Suprapubic skin (tissue), 4 donors: ENCODE measurements at places on chromosomes 6 and 20. TPM values are rescaled to one million over a fixed set of nuclear protein-coding genes. Genes with fewer than 3 reads are reported as not detected.
A peak's percentile ranks its signal among the peaks of the same experiment; 100 is the strongest.

- H3K4me1 ChIP-seq, result peaks cover 11% of the 10 kb centered on the region
- H3K36me3 ChIP-seq, result no peaks in the 10 kb centered on the region
- no peak overlapping the region for H3K27ac ChIP-seq
- H3K4me3 ChIP-seq, result no peak overlapping the region
- no peak for DNase-seq
- H3K27me3 ChIP-seq, result no peaks in the 10 kb centered on the region
These were observed 49.7 kb downstream of the GOPC start for GRCh38 chr6:117552618-117553017.

GRCh38 chr6:108831104-108831503, 17.1 kb upstream of the ARMC2 start:
- H3K4me3 ChIP-seq, result no peak overlapping the region
- peaks cover 7% of the 10 kb centered on the region for H3K4me1 ChIP-seq
- no peak overlapping the region for H3K27ac ChIP-seq
- no peaks in the 10 kb centered on the region for H3K27me3 ChIP-seq

DNA sequence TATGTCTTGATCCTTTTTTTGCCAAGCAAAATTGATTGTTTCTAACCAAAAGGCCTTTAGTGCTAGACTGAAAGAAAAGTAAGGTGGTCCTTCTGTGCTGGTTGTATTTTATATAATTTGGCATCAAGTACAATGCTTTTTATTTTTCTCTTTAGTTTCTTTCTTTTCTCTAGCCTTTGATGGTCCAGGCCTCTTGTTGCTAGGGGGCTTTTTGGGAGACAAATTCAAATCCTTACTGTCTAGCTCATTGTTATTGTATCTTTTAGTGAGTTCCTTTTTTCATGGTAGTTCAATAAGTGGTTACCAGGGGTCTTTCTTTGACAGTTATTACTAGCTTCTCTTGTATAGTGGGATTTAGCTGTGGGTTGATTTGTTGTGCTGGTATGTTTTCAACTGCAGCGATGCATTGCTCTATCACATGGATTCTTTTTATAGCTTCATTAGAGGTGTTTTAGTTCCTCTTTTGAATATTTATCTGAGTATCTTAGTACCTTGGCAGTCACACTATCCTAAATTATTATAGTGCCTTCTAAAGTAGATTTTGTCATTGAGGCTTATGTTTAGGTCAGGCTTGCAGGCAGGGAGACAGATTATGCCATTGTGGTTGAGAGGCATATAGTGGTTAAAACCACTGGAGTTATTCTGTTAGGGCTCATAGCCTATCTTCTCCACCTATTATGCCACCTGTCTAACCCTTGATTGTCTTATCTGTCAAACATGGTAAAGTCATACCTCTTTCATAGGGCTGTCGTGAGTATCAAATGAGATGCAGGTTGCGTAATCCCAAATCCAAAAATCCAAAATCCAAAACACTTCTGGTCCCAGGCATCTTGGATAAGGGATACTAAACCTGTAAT, 49.5 kb downstream of the KCNS1 start:
- no peak overlapping the region for H3K4me3 ChIP-seq
- peaks cover 18% of the 10 kb centered on the region for H3K4me1 ChIP-seq
- H3K36me3 ChIP-seq, result peaks cover 4% of the 10 kb centered on the region
- no peaks in the 10 kb centered on the region for H3K27me3 ChIP-seq

DNA sequence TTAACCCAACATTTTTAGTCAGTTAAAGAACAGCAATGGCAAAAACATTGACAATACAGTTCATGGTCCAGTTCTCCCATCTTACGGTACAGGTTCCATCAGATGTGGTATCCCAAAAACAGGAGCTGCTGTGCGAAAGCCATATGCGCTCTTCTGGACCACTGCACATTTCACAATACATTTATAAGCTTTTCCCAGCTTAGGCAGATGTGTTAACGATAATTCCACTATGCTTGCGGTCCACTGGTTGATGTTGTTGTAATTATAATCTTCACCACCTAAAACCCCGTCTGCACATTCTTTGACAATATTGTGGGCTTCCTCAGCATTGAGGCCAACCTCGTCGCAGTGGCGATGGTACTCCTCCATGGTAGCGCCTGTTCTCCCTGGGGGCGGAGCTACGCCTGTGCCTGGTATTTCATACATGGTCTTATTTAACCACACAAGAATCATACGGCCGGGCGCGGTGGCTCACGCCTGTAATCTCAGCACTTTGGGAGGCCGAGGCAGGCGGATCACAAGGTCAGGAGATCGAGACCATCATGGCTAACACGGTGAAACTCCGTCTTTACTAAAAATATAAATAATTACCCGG, 52.0 kb downstream of the BFSP1 start:
- no peaks in the 10 kb centered on the region for H3K36me3 ChIP-seq
- no peaks in the 10 kb centered on the region for H3K4me1 ChIP-seq
- H3K27ac ChIP-seq, result no peak overlapping the region
- no peak overlapping the region for H3K4me3 ChIP-seq

Gene FITM2
- 11.9 TPM for total RNA-seq

- H3K4me1 ChIP-seq, result peaks cover 45% of the 10 kb centered on the region
- H3K4me3 ChIP-seq, result no peak overlapping the region
- no peak for DNase-seq
- H3K27me3 ChIP-seq, result no peaks in the 10 kb centered on the region
- peak overlapping the region; percentile 88 for H3K27ac ChIP-seq
These were observed 22.4 kb downstream of the SYNJ2 start for GRCh38 chr6:158003910-158004700.

- H3K4me1 ChIP-seq, result no peaks in the 10 kb centered on the region
- H3K4me3 ChIP-seq, result no peak overlapping the region
- DNase-seq, result no peak
- H3K27me3 ChIP-seq, result no peaks in the 10 kb centered on the region
- H3K27ac ChIP-seq, result no peak overlapping the region
- peaks cover 24% of the 10 kb centered on the region for H3K36me3 ChIP-seq
These were observed 92.5 kb downstream of the KIF13A start for GRCh38 chr6:17894905-17895304.

Gene EEF1E1
- total RNA-seq, result 15.0 TPM

Gene COL21A1
- 4.2 TPM for total RNA-seq

DNA sequence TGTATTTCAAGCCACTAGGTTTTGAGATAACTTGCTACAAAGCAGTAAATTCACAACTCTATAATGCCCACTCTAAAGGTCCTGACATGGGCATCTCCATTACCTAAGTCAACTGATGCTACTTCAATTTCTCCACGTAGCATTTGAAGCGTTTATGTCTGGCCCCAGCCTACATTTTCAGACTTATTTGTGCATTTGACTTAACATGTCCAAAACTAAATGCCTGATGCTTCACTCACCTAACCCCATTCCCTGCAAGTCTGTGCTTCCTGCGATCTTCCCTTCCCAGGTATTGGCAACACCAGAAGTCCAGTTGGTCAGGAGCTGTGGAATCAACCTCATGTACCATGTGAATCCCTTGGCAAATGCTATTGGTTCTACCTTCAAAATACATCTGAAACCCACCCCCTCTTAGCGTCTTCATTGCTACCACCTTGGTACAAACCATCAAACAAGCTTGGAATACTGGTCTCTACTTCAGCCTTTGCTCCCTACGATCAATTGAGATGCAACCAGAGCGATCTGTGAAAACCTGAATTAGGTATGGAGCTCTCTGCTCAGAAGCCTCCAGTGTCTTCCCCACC, 12.8 kb upstream of the ZNFX1 start:
- H3K4me3 ChIP-seq, result no peak overlapping the region
- DNase-seq, result no peak
- H3K36me3 ChIP-seq, result peaks cover 63% of the 10 kb centered on the region
- H3K27ac ChIP-seq, result no peak overlapping the region
- H3K27me3 ChIP-seq, result no peaks in the 10 kb centered on the region
